ENCODE measurements at places on chromosomes 2 and 18.
A peak's percentile ranks its signal among the peaks of the same experiment; 100 is the strongest.

DNA sequence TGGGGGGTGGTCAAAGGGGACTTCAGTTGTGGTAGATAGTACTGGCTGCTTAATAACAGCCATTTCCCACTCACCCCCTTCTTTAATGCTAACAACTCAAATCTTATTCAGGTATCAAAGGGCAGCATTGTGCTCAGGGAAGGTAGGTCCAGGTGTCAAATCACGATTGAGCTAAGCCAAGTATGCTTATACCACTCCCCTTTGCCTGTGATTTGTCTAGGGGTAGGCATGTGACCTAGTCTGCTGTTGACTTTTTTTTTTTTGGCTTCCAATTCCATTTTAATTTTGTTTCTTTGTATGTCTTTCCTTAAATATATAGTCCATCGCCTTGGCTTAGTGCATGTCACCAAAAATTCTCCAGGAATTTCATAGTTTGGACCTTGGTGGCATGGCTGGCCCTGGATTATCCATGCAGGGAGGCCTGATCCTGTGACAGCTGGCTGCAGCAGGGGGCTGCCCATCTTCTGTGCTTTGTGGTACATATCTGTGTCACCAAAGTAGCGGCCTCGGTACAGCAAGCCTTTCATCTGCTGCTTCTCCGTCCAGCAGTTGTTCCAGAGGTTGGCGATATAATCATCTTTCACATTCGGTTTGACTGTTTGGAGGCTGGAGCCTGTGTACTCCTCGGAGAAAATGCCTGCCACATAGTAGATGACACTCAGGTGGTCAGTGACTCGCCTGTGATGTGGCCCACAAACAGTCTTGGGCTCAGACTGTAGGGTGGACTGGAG, 68.1 kb upstream of the SPRED2 start:
- no peak for DNase-seq

- no peak for DNase-seq
These were observed 20.4 kb upstream of the ERCC3 start for GRCh38 chr2:127314193-127314988.

DNA sequence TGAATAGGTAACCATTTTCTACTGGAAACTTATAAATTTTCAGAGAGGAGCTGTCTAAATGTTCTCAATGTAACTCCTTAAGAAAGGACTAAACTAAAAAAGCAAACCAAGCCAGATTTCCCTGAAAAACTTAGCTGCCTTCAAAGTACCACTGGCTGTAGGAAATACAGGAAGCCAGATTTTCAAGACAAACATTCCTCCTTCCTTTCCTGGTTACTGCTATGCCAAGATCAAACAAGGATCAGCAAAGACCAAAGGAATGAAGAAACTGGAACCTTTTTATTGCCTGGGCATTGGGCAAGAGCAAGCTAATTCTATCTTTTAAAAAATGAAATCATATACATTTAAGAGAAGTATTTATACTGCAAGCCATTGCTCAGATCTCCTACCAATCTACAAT, 212.7 kb downstream of the DYM start:
- no peak for DNase-seq

- no peak for DNase-seq
These were observed 1.3 kb downstream of the CYP27C1 start for GRCh38 chr2:127218812-127219170.

GRCh38 chr18:49837889-49838288, 24.6 kb upstream of the ACAA2 start:
- DNase-seq: no peak

GRCh38 chr2:128970332-128971116, 651.9 kb upstream of the HS6ST1 start:
- DNase-seq: no peak

GRCh38 chr2:27485496-27485895, 4.0 kb downstream of the IFT172 start:
- DNase-seq: no peak

- DNase-seq: peak; percentile 34
These were observed 31.9 kb upstream of the TFPI start for GRCh38 chr2:187586011-187586641.
